ENCODE measurements at places on chromosomes 1 and 21. TPM values are rescaled to one million over a fixed set of nuclear protein-coding genes. Genes with fewer than 3 reads are reported as not detected.

DNA sequence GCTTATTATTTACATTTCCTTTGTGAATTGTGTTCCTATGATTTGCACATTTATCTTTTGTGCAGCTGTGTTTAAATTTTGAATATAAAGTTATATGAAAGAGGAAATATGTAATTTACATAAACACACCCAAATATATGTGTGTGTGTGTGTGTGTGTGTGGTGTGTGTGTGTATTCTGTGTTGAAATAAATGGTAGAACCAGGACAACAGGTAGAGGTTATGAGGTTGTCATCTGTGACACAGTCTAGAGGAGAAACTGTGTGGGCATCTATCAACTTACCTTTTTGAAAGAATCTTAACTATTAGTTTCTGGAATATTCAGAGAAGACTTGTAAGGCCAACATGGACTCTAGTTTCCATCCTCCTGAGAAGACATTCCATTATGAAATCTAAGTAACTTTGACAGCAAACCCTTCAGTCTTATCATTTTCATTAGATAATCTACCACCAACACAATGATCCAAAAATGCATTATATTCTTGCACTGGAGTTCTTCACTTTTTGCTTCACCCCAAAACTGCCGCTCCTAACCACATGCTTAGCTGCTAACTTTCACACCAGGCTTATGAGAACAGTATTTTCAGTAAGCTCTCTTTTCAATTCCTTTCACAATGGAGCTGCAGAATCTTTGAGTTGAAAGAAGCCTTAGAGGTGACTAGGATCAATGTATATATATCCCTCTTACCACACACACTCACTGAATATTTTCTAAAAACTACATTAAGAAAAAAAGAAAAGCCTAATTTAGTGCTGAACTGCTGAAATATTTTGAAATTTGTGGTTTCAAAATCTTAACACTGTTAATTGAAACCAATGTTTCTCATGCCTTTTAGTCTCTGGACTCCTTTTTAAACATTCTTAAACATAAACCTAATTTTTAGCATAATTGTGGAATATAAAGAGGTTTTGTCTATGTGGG, 21.8 kb downstream of the PTPRC start:
- H3K27ac ChIP-seq = peak overlapping the region; percentile 93
- H3K27me3 ChIP-seq = no peaks in the 10 kb centered on the region
- peaks cover 85% of the 10 kb centered on the region for H3K4me1 ChIP-seq
- DNase-seq = no peak
- H3K36me3 ChIP-seq = peaks cover 3% of the 10 kb centered on the region

ZNF683 gene
- total RNA-seq = 2.4 TPM

RNF186 gene
- not detected for total RNA-seq

ARHGEF16 gene
- total RNA-seq = not detected

MARK1 gene
- total RNA-seq = not detected

C8B gene
- not detected for total RNA-seq

DNA sequence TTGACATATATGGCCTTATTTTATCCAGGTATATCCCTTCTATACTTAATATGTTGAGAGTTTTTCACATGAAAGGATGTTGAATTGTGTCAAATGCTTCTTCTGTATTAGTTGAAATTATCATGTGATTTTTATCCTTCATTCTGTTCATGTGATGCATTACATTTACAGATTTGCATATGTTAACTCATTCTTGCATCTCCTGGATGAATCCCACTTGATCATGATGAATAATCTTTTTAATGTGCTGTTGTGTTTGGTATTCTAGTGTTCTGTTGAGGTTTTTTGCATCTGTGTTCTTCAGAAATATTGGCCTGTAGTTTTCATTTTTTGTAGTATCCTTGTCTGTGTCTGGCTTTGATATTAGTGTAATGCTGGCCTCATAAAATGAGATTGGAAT, 138.3 kb upstream of the GPR52 start:
- no peaks in the 10 kb centered on the region for H3K27me3 ChIP-seq
- no peak overlapping the region for H3K27ac ChIP-seq
- no peak for DNase-seq
- no peak overlapping the region for H3K4me3 ChIP-seq

Measured in naive thymus-derived CD8-positive, alpha-beta T cell (primary cell).